ENCODE measurements at places on chromosomes 3 and 15.

DNA sequence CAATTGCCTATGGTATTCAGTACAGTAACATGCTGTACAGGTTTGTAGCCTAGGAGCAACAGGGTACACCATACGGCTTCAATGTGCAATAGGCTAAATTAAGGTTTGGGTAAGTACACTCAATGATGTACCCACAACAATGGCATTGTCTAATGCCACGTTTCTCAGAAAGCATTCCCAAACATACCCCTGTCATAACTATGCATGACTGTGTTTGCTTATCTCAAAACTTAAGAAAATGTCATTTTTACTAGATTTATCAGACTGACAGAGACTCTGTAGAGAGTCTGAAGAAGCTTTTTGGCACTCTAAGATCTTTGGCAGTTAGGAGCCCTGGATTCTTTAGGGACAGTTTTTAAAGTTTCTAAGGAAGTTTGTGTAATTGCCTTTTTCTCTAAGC, 59.9 kb downstream of the MECOM start:
- DNase-seq, result no peak

GRCh38 chr3:9190276-9190675, 59.2 kb downstream of the SRGAP3 start:
- no peak for DNase-seq

GRCh38 chr3:127844326-127844942, 22.1 kb upstream of the MGLL start:
- no peak for DNase-seq

GRCh38 chr3:137062250-137062649, 104.5 kb downstream of the IL20RB start:
- DNase-seq, result no peak

GRCh38 chr3:45546716-45547701, 47.5 kb upstream of the LIMD1 start:
- no peak for DNase-seq

All from CD4-positive, alpha-beta T cell treated with Interleukin-15 for 4 hours (primary cell).